ENCODE measurements at places on chromosomes 12 and 14.

GRCh38 chr12:7021956-7022355 lies 3.7 kb upstream of the LPCAT3 start:
- DNase-seq, result no peak

DNA sequence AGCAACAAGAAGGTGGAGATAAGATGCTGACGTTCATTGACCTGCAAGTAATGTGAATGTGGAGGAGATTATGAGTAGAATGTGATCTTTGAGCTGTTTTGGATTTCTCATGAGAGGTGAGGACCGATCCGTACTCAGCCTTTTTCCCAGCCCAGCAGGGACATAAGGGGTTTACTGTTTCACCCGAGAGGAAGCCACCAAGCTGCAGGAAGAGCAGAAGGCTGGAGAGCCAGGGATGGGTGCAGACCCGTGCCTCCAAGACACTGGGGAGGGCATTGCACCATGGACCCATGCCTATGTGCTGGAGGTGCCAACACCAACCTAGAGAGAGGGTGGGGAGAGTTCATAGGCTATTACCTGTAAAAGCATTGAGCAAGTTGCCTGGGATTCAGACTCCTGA lies 206.0 kb upstream of the DIO3 start:
- no peak for DNase-seq

GRCh38 chr12:128729628-128730121 lies 94.1 kb downstream of the SLC15A4 start:
- DNase-seq, result no peak

DNA sequence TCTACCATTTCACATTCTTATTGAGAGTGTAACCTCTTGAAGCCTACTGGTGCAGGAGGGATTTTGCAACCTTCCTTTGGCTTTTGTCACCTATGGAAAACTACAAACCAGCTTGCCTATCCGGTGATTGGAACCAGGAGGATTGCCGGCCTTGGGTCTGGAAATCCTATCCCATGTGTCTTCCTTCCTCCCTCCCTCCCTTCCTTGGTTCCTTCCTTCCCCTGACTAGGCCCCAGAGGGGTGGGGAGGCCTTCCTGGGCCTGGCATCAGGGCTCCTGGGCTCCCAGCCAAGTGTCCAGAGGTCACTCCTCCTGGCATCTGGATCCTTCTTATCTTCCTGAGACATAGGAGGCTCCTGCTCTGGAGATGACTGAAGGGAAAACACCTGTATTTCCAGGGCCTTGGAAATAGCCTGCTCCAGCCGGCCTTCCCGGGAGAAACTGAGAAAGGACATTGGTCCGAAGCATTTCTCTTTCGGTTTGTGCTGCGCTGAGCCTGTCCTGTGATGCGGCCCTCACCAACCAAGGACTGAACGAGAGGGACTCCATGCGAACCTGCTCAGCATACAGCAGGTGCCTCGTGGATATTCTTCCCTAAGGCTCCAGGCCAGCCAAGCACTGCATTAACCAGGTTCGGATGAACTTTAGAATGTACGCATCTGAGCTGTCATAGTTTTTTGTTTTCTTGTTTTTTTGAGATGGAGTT lies 43.4 kb downstream of the PSMA6 start:
- DNase-seq, result no peak

DNA sequence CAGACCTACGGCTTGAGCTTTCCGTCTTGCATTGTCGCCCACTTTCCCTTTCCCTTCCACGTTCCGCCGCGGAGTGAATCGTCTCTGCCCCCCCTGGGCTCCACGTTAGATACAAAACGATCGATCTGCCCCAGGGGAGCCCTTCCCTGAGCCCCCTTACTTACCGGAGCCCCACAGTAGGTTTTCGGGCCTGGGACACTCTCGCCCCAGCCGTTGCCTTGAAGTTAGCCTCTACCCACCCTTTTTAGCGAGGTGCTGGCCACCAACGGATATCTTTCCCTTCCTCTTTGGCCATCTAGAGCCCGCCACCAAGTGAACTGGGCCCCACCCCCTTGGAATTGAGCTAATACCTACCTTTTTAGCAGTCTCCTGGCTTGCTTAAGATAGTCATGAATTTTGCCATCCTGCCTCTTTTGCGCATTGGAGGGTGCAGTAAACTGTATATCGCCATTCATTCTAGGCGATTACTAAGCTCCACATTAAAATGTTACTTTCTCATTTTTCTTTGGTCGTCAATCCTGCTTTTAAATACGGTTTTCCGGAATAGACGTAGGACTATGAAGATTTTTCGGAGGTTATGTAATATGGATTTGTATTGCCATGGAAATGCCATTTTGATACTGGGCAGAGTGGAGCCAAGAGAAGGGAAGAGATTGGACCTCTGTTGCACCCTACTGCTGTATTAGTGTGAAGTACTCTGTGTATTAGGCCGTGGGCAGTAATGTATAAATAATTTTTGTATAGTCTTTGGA lies 764 bp downstream of the RBM25 start:
- no peak for DNase-seq

DNA sequence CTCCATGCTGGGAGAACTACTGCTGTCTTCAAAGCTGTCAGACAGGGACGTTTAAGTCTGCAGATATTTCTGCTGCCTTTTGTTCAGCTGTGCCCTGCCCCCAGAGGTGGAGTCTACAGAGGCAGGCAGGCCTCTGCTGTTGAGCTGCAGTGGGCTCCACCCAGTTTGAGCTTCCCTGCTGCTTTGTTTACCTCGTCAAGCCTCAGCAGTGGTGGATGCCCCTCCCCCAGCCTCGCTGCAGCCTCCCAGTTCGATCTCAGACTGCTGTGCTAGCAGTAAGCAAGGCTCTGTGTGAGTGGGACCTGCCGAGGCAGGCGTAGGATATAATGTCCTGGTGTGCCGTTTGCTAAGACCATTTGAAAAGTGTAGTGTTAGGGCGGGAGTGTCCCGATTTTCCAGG lies 31.4 kb upstream of the RFX4 start:
- no peak for DNase-seq

DNA sequence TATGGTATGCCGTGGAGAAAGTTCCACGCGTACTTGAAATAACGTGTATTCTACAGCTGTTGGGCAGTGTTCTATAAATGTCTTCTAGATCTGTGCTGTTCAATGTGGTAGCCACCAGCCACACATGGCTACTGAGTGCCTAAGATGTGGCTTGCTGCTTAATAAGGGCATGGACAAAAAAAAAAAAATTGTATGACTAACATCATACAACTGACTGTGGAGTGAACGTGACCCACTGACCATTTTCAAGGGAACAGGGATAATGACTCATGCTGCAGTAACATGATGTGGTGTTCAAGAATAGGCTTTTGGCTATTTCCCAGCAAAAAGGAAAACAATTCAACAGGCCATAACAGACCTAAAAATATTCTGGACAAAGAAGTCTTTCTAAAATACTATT lies 13.0 kb downstream of the ATG14 start:
- no peak for DNase-seq

- DNase-seq, result no peak
These were observed 81.2 kb downstream of the BTG1 start for GRCh38 chr12:92064422-92064821.

DNA sequence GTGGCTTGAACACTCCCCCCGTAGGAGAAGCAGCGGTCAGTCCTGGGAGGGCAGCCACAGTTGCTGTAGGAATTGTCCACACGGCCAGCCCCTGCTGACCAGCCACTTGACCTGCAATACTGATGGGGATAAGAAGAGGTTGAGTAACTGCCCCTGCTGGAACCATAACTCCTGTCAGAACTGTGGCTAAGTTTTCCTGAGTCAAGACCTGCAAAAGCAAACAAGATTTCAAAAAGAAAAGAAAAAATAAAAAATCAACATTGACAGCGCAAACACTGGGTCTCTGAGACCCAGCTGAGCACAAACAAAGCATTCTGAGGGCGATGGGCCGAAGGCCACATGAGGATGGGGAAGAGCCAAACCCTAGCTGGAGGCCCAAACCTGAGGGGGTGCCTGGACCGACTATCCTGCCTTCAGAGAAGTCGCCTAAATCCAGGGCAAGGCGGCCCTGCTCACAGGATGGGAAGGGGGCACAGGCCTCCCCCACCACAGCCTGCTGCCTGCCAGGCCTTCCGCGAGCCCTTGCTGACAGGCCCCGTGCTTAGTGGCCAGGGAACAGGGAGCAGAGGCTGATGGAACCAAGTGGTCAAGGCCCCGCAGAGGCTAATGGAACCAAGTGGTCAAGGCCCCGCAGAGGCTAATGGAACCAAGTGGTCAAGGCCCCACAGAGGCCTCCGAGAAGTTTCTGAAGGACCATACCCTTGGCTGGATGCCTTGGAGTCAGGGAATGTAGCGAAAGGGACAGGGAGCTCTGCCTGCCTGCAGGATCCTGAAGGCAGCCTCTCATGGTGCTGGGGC lies 19.1 kb downstream of the POU6F1 start:
- no peak for DNase-seq

- DNase-seq, result no peak
These were observed 38.0 kb upstream of the CPM start for GRCh38 chr12:68970951-68971350.

GRCh38 chr14:75231320-75231719 lies 47.3 kb upstream of the FOS start:
- no peak for DNase-seq

GRCh38 chr14:36300337-36300736 lies 20.1 kb downstream of the MBIP start:
- DNase-seq, result no peak

DNA sequence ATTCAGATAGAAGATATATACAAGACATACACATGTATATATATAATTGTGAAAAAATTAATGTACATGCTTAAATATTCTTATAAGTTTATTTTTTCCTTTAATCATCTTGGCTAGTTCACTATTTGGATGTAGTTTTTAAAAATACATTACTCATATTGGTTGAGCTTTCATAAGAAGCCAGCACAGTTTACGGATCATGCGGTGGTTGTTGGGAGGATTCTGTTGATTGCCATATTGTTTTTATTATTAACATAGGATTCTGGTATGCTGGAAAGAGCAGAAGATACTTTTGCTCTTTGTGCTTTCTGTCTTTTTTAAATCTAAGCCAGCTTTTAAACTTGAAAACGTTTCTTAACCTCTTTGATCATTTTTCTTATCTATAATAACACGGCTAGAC lies 163.4 kb downstream of the OTOGL start:
- DNase-seq, result no peak

- no peak for DNase-seq
These were observed 85.9 kb downstream of the SSPN start for GRCh38 chr12:26281320-26281719.

Measured in stimulated activated CD8-positive, alpha-beta memory T cell treated with anti-CD3 and anti-CD28 coated beads, Interleukin-7, amount 100 ng/mL, for 24 hours (primary cell).